ENCODE measurements at places on chromosomes 2 and 18. TPM values are rescaled to one million over a fixed set of nuclear protein-coding genes. Genes with fewer than 3 reads are reported as not detected.

The GULP1 gene
- 23.0 TPM for total RNA-seq

The MBOAT2 gene
- 56.6 TPM for total RNA-seq

GRCh38 chr18:40013001-40013609 is 1941.9 kb upstream of the PIK3C3 start:
- DNase-seq, result no peak

GRCh38 chr18:43534511-43534910 is 257.2 kb upstream of the SYT4 start:
- no peak for DNase-seq

DNA sequence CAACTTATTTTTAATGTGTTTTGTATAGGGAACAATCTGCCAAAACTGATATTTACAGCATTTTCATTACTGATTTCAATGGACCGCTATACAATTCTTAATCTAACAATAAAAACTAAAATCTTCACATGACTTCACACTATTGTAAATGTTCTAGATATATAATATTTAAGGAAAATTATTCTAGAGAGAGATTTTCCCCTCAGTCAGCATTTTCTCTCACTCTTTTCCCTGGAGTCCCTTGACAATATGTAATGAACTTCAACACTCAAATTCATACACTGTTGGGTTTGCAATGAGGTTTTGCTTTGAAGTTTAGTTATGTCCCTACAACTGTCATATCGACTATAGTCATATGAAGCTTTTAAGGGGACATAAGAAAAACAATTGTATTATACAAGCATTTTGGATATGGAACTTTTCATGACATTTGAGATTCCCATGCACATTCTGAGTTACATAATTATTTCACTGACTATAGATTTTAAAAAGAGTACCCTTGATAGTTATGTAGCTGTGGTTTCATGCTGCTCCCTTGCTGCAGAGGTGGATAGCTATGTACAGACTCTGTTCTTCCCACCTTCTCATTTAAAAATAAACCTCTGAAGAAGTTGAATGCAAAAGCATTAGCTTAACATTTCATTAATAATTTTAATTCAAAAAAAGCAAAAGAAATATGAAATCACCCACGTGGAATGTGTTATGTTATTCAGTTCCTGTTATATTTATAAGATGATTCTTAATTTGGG is 338.5 kb downstream of the AKAIN1 start:
- DNase-seq, result no peak

GRCh38 chr2:61715506-61715905 is 138.4 kb downstream of the FAM161A start:
- no peak for DNase-seq
